ENCODE measurements at places on chromosomes 13 and 19.
A peak's percentile ranks its signal among the peaks of the same experiment; 100 is the strongest.

DNA sequence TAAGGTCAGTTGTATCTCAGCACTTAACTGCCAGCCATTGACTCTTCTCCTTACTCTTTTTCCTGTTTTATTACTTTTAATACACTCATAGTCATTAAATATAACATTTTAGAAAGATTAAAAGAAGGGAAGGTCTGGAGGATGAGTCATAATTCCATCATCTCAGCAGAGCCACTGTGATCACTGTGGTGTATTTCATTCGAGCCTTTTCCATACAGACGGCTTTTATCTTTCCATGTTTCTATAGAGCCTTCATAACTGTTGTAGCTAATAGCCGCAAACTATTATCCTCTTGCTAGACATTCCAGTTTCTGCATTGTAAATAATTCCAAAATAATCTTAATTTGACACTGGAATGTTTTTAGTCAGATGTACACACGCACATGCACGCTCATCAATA lies 4.7 kb upstream of the FLT1 start:
- DNase-seq = no peak

GRCh38 chr13:51221108-51221507 lies 1.1 kb upstream of the FAM124A start:
- no peak for DNase-seq

DNA sequence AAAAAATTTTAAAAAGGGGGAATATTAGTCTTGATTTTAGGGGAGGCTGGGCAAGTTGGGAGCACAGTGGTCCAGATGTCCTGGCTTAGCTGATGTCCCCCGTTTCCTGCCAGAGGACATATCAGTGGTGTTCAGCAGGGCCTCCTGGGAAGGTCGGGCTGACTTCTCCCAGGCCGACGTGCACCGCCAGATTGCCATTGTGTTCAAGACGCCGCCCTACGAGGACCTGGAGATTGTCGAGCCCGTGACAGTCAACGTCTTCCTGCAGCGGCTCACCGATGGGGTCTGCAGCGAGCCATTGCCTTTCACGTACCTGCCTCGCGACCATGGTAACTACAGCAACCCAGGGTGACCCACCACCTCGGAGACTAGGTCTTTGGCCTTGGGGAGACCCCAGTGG lies 6.4 kb upstream of the CLASRP start:
- no peak for DNase-seq

DNA sequence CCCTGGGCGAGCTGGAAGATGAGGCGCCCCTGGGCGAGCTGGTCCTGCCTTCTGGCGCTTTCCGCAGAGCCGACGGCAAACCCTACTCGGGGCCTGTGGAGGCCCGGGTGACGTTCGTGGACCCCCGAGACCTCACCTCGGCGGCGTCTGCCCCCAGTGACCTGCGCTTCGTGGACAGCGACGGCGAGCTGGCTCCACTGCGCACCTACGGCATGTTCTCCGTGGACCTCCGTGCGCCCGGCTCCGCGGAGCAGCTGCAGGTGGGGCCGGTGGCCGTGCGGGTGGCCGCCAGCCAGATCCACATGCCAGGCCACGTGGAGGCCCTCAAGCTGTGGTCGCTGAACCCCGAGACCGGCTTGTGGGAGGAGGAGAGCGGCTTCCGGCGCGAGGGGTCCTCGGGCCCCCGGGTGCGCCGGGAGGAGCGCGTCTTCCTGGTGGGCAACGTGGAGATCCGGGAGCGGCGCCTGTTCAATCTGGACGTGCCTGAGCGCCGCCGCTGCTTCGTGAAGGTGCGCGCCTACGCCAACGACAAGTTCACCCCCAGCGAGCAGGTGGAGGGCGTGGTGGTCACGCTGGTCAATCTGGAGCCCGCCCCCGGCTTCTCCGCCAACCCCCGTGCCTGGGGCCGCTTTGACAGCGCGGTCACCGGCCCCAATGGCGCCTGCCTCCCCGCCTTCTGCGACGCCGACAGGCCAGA lies 6.3 kb downstream of the CILP2 start:
- DNase-seq = no peak

GRCh38 chr19:29908963-29909944 lies 32.8 kb upstream of the URI1 start:
- DNase-seq = no peak

GRCh38 chr13:39779337-39780265 lies 124.1 kb downstream of the COG6 start:
- peak; percentile 23 for DNase-seq

GRCh38 chr13:88526186-88526852 lies 855.1 kb downstream of the SLITRK5 start:
- DNase-seq = no peak

GRCh38 chr19:39078436-39079200 lies 5.5 kb upstream of the ACP7 start:
- no peak for DNase-seq

- DNase-seq = no peak
Observed at GRCh38 chr13:96033220-96034015, 19.8 kb downstream of the UGGT2 start.

GRCh38 chr13:66977161-66977560 lies 253.0 kb downstream of the PCDH9 start:
- DNase-seq = no peak

DNA sequence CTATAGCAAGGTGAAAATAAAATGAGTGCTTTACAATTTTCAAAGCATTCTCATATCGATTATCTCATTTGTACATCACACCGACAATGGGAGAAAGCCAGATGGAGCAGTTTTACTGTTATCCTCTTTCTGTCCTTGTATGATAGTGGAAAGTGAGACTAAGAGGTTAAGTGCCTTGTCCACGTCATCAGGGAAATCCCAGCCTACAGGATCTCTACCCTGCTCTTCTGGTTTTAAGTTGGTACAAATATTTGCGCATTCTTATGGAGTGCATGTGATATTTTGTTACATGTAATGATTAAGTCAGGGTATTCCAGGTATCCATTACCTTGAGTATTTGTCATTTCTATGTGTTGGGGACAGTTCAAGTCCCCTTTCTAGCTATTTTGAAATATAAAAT lies 12.4 kb upstream of the ENOX1 start:
- DNase-seq = no peak

DNA sequence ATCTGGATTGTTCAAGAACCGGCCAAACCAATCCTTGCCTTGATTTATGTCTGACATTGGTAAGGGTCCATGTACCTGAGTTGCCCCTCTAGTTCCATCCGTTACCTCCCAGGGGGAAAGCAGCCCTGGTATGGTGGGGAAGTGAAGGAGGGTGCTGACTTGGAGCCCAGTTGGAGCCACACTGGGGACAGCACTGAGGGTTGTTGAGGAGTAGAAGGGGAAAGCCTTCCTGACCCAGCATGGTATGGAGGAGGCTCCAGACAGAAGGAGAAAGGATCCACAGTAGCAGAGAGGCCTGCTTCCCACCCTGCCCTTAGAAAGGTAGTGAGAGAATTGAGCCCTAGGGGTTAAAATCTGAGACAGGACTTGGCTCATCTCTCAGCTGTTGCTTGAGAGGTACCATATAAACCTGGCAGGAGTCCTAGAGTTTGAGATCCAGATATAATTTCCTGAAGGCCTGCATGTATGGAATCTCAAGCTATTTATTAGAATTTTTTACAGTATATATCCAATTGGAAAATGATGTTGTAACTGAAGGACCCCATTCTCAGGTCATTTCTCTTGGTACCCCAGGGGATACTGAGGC lies 16.7 kb upstream of the FCGBP start:
- DNase-seq = no peak

GRCh38 chr19:55099557-55100506 lies 17.6 kb downstream of the PPP1R12C start:
- no peak for DNase-seq

DNA sequence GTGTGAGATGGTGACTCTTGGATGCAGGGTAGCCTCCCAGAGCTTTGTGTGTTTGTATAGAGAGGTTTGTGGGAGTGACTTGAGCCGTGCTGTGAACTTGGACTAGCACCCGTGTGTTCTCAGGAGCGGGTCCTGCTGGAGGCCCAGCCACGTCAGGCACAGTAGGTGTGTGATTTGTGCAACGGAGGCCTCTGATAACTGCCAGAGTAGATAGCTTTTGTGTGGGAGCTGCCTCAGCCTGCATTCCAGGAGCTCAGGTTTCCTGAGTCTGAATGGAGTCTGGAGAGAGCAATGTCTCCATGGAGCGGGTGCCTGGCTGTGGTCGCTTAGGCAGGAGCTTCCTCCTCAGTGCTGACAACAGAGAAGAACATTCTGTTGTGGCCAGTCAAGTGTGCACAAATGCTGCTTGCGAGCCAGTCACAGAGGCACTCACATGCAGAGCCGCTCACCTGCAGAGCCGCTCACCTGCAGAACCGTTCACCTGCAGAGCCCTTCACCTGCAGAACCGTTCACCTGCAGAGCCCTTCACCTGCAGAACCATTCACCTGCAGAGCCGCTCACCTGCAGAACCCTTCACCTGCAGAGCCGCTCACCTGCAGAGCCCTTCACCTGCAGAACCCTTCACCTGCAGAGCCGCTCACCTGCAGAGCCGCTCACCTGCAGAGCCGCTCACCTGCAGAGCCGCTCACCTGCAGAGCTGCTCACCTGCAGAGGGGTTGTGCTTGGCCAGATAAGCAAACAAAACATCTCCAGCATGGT lies 32.6 kb downstream of the TFDP1 start:
- no peak for DNase-seq

GRCh38 chr13:111659219-111659775 lies 338.9 kb downstream of the TEX29 start:
- DNase-seq = no peak

DNA sequence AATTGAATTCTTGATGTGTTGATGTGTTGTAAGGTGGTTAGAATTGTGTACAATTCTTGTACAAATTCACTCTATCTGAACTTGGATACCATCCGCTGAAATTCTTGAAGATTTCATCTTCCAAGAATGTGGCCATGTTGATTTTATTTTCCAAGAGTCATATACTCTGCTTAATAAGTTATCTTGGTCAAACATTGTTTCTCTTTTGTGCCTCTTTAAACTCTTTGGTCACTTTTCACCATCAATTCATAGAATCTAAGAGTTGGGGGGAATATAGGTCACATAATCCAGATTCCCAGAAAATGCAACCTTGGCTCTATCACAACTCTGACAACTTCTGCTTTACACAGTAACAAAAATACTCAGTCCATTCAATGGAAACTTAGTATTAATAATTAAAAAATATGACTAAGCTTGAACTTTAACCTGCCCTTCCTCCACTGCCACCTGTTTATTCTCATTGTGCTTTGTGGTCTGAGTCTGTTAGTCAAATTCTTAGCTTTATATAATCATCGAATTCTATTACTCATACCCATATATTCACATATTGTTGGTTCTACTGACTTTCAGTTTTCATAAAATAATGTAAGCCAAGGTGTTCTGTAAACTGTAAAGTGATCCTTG lies 373.2 kb downstream of the LMO7 start:
- no peak for DNase-seq

- DNase-seq = peak; percentile 30
Observed at GRCh38 chr13:73223372-73223781, 164.6 kb downstream of the KLF5 start.

- peak; percentile 5 for DNase-seq
Observed at GRCh38 chr19:44356383-44357111, at the start of gene ZNF112. ZNF112 (minus strand) TSS chr19:44356680; CDS start chr19:44340539, 16,141 bp downstream.

DNA sequence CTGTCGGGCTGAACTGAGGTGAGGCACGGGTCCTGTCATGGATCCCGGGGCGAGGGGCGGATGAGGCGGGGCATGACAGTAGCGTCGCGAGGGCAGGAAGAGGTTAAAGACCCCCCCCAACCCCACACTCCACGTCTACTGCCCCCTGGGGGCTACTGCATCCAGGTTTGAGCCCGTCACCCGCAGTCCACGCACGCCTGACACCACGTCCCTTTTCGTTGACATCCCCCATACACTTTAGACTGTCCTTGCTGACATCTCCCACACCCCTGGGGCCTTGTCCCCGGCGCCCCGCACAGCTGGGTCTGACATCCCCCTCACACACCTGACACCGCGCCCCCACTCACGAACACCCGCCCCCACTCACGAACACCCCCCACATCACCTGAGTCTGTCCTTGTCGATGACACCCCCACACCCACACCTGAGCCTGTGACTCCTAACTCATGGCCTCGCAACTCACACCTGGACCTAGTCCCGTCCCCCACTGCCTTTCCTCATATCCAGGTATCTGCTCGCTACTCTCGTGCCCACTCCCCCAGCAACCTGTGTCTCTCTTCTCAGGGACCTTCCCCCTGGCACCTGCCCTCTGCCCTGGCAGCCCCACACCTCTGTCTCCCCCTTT lies 416 bp downstream of the SLC25A42 start:
- DNase-seq = peak; percentile 19

- no peak for DNase-seq
Observed at GRCh38 chr19:45772130-45772840, 3.2 kb upstream of the SIX5 start.

DNA sequence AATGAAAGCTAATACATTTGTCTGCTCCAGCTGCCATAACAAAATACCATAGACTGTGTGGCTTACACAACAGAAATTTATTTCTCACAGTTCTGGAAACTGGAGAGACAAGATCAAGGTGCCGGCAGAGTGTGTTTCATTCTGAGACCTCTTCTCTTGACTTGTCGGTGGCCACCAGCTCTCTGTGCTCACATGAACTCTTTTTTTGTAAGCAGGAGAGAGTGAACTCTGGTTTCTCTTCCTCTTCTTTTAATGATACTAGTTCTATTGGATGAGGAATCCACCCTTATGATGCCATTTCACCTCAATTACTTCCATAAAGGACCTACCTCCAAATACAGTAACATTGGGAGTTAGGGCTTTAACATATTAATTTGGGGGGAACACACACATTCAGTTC lies 11.7 kb downstream of the KCTD12 start:
- DNase-seq = no peak

DNA sequence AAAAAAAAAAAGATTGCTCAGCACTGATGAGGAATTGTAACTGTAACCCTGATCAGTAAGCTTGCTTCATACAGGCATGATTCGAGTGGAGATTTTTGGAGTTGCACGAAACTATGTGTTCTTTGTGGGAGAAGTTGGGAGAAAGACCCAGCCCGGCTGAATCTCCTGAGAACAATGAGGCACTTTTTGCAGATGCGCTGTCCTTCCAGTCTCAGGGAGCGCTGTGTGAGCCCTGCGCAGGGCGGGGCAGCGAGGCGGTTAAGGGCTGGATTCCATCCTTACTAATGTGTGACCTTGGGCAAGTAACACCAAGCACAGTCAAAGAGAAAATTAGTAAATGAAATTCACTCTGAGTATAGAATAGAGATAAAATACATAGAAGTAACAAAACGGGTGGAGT lies 76.9 kb downstream of the SIPA1L3 start:
- no peak for DNase-seq

GRCh38 chr13:85638265-85638664 lies 161.0 kb downstream of the SLITRK6 start:
- no peak for DNase-seq

- no peak for DNase-seq
Observed at GRCh38 chr19:38221421-38221820, 2.6 kb downstream of the DPF1 start.

- DNase-seq = no peak
Observed at GRCh38 chr13:35785576-35786303, 309.3 kb upstream of the MAB21L1 start.

GRCh38 chr19:57850553-57851017 lies 926 bp downstream of the ZNF587 start:
- DNase-seq = no peak

- no peak for DNase-seq
Observed at GRCh38 chr19:2483084-2483483, 7.2 kb downstream of the GADD45B start.

GRCh38 chr13:46603165-46603603 lies 50.2 kb downstream of the LRCH1 start:
- no peak for DNase-seq

- no peak for DNase-seq
Observed at GRCh38 chr19:46904114-46905060, 43.6 kb downstream of the ARHGAP35 start.

All from stimulated activated CD4-positive, alpha-beta T cell treated with anti-CD3 and anti-CD28 coated beads, Interleukin-4, amount 100 ng/mL, for 24 hours (primary cell).